SJSA1 (cell line): ENCODE measurements at places on chromosomes 4 and X. TPM values are rescaled to one million over a fixed set of nuclear protein-coding genes. Genes with fewer than 3 reads are reported as not detected.

DNA sequence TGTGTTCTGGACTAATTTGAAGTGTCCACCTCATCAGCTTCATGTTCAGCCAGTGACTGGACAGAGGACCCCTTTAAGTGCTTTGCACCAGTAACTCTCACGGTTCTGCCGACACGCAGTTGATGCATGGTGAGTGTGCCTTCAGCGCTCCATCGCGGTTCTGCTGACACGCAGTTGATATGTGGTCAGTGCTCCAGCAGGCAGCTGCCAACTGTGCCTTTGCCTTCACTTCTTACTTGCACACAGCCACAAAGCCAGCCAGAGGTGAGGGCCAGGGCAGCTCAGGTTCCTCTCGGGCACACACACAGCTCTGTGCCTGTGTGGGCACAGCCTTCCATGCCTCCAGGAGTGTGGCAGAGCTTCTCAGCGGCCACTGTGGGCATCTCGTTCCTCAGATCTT lies 12.4 kb downstream of the NKX1-1 start:
- H3K27me3 ChIP-seq, result no peaks in the 10 kb centered on the region
- no peaks in the 10 kb centered on the region for H3K4me1 ChIP-seq
- no peaks in the 10 kb centered on the region for H3K36me3 ChIP-seq

GRCh38 chr4:29861307-29861706 lies 858.9 kb upstream of the PCDH7 start:
- H3K4me3 ChIP-seq, result no peak overlapping the region
- no peaks in the 10 kb centered on the region for H3K4me1 ChIP-seq
- DNase-seq, result no peak
- H3K27ac ChIP-seq, result no peak overlapping the region

DNA sequence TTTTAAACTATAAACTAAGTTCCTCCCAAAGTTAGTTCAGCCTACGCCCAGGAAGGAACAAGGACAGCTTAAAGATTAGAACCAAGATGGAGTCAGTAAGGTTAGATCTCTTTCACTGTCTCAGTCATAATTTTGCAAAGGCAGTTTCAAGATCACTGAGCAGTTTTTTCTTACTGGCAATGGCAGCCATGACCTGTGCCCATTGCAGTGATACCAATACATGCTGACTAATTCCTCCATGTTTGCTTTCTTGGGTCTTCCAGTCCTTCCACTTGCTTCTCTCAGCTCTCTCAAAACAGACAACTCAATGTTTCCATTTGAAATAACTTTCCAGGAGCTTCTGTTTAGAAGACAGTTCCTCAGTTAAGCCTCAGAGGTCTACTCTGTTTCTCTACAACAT lies 79.5 kb downstream of the PCDH18 start:
- no peaks in the 10 kb centered on the region for H3K27me3 ChIP-seq
- no peaks in the 10 kb centered on the region for H3K4me1 ChIP-seq
- H3K36me3 ChIP-seq, result no peaks in the 10 kb centered on the region

DNA sequence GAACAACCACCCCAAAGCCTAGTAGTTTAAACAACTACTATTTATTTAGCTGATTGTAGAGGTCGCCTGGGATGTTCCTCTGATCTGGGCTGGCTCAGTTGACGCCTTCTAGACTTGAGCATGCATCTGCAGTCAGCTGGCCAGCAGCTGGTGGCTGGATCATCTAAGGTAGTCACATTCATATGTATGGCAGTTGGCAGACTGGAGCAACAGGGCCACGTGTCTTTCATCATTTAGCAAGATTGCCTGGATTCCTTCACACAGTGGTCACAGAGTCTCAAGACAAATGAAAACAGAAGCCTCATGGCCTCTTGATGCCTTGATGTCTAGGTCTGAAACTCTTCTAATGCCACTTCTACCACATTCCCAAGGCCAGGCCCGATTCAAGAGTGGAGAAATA lies 220.6 kb upstream of the S100G start:
- H3K4me1 ChIP-seq, result no peaks in the 10 kb centered on the region
- no peaks in the 10 kb centered on the region for H3K27me3 ChIP-seq
- no peak for DNase-seq
- H3K4me3 ChIP-seq, result no peak overlapping the region
- H3K27ac ChIP-seq, result no peak overlapping the region
- no peaks in the 10 kb centered on the region for H3K36me3 ChIP-seq

DNA sequence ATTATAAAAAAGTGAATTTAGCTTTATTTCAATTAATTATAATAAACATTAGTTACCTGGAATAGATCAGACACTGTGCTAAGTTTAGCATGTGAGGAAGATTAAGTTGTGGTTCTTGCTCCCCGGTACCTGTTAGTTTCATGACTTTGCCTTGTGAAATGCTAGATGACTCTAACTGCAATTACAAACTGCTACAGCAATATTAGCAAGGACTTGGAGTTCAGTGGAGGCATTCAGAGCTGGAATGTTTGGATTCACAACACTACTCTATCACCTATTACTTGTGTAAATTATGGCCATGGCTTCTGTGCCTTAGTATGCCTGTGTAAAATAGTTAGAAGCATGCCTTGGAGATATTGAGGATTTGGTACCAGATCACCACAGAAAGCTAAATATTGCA lies 21.4 kb upstream of the ANXA10 start:
- no peaks in the 10 kb centered on the region for H3K36me3 ChIP-seq
- H3K4me3 ChIP-seq, result no peak overlapping the region
- no peak overlapping the region for H3K27ac ChIP-seq

DNA sequence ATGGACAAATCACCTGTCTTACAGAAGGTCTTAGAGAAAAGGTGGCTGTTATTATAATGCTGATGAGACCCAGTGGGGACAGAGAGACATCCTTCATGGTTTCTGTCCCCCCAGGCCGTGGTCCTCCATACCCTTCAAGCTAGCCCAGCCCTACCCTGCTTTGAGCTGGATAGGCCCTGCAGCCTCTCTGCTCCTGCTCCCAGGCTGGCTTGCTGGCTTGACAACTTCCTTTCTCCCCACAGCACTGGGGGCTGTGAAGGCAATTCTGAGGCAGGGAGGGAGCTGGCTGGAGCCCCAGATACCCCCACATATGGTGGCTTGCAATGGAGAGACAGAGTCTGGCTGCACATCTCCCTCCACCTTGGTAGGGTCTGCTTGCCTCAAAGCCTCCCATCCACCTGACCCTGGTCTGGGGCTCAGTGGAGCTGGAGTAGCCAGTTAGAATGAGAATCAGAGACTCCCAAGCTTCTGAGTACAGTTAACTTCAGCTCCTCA lies 118.2 kb downstream of the PJA1 start:
- no peaks in the 10 kb centered on the region for H3K27me3 ChIP-seq
- H3K4me1 ChIP-seq, result no peaks in the 10 kb centered on the region
- H3K27ac ChIP-seq, result no peak overlapping the region
- H3K36me3 ChIP-seq, result no peaks in the 10 kb centered on the region
- no peak overlapping the region for H3K4me3 ChIP-seq

GRCh38 chrX:107197319-107197718 lies 8.9 kb downstream of the NUP62CL start:
- DNase-seq, result no peak
- no peaks in the 10 kb centered on the region for H3K36me3 ChIP-seq
- no peak overlapping the region for H3K27ac ChIP-seq
- no peaks in the 10 kb centered on the region for H3K4me1 ChIP-seq
- no peak overlapping the region for H3K4me3 ChIP-seq

GRCh38 chr4:13836946-13837912 lies 209.7 kb upstream of the BOD1L1 start:
- H3K36me3 ChIP-seq, result no peaks in the 10 kb centered on the region
- H3K4me1 ChIP-seq, result no peaks in the 10 kb centered on the region
- no peaks in the 10 kb centered on the region for H3K27me3 ChIP-seq

DNA sequence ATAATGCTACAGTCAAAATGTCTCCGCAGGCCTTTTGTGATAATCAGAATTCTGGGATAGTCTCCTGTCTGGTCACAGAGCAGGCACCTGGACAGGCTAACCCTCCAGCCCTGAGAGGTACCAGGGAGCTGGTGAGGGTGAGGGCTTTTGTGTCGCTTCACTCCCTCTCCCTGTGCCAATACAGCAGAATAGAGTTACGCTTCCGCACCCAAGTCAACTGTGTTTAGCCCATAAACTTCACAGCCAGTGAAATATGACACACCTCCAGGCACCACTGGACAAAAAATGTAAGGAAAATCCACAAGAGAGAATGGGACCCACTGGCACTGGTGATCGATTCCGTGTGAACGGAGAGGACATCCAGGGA lies 1.3 kb downstream of the GAK start:
- peak; percentile 1 for DNase-seq
- peaks cover 5% of the 10 kb centered on the region; the same call in 1 of the 2 replicates for H3K4me1 ChIP-seq
- peak overlapping the region; percentile 82 for H3K4me3 ChIP-seq
- H3K36me3 ChIP-seq, result peaks cover 8% of the 10 kb centered on the region; the same call in 1 of the 2 replicates
- H3K27me3 ChIP-seq, result no peaks in the 10 kb centered on the region

DNA sequence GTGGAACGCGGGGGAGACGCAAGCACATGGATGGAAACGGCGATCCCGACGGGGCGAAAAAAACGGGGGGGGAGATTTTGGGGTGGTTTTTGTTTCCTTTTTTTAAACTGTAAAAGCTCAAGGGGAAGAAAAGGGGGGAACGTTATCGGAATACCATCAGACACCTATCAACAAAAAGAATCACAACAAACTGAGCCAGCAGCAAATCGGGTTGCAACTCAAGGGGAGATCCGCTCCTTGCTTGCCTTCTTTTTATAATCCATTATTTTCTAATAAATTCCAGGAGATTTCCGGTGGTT lies 616 bp downstream of the MAML3 start:
- no peaks in the 10 kb centered on the region for H3K36me3 ChIP-seq
- DNase-seq, result no peak
- peak overlapping the region; percentile 83; the same call in 1 of the 2 replicates for H3K27ac ChIP-seq

GRCh38 chr4:7107166-7107905 lies 39.5 kb upstream of the GRPEL1 start:
- peaks cover 6% of the 10 kb centered on the region for H3K4me1 ChIP-seq
- DNase-seq, result no peak
- no peaks in the 10 kb centered on the region for H3K27me3 ChIP-seq

GRCh38 chr4:45120163-45120562 lies 393.8 kb upstream of the GNPDA2 start:
- no peak overlapping the region for H3K4me3 ChIP-seq
- no peak overlapping the region for H3K27ac ChIP-seq
- DNase-seq, result no peak
- H3K4me1 ChIP-seq, result no peaks in the 10 kb centered on the region

GRCh38 chr4:2222838-2223237 lies 19.1 kb downstream of the HAUS3 start:
- no peak for DNase-seq
- no peak overlapping the region for H3K27ac ChIP-seq

DNA sequence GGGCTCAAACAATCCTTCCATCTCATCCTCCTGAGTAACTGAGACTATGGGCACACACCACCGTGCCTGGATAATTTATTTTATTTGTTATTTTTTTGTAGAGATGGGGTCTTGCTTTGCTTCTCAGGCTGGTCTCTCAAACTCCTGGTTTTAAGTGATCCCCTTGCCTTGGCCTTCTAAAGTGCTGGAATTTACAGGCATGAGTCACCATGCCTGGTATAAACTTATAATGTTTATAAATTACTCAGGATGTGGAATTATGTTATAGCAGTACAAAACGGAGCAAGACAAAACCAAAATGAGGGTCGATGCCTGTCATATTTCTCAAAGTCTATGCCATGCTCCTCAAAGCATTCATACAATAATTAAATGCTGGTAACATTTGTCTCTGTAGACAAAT lies 29.8 kb upstream of the TEX13C start:
- no peak overlapping the region for H3K27ac ChIP-seq
- no peaks in the 10 kb centered on the region for H3K36me3 ChIP-seq
- no peaks in the 10 kb centered on the region for H3K4me1 ChIP-seq
- DNase-seq, result peak; percentile 6
- H3K4me3 ChIP-seq, result no peak overlapping the region

DNA sequence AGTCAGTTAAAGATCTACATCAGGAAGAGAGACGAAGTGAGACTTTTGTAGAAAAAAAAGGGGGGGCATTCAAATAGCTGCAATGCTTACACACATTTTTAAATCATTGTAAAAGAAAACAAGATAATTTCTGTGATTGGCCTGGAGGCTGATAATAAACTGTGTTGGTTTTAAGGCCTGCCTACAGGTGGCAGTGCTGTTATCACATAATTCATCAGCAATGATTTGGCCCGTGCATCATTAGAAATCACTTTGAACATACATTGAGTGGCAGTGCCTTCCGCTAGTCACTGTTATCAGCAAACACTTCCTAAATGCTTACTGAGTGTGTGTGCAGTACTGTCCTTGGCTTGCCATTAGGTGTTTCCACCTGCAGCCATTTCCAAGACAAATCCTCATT lies 831.9 kb downstream of the TRIML1 start:
- no peak for DNase-seq
- no peak overlapping the region for H3K4me3 ChIP-seq
- peaks cover 3% of the 10 kb centered on the region; the same call in 1 of the 2 replicates for H3K4me1 ChIP-seq
- no peak overlapping the region for H3K27ac ChIP-seq
- H3K36me3 ChIP-seq, result no peaks in the 10 kb centered on the region

DNA sequence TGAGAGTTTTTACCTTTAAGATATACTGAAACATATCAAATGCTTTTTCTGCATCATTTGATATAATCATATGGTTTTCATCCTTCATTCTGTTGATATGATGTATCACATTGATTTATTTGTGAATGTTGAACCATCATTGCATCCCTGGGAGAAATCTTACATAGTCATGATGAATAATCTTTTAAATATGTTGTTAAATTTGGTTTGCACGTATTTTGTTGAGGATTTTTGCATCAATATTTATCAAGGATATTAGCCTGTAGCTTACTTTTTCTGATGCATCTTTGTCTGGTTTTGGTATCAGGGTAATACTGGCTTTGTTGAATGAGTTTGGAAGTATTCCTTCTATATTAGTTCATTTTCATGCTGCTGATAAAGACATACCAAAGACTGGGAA lies 541.4 kb downstream of the TLL1 start:
- H3K4me1 ChIP-seq, result no peaks in the 10 kb centered on the region
- no peaks in the 10 kb centered on the region for H3K36me3 ChIP-seq
- H3K27me3 ChIP-seq, result no peaks in the 10 kb centered on the region
- no peak for DNase-seq
- H3K4me3 ChIP-seq, result no peak overlapping the region

GRCh38 chr4:167031534-167032156 lies 202.6 kb downstream of the SPOCK3 start:
- peaks cover 4% of the 10 kb centered on the region for H3K27me3 ChIP-seq
- no peak overlapping the region for H3K27ac ChIP-seq
- H3K4me3 ChIP-seq, result no peak overlapping the region
- DNase-seq, result no peak

GRCh38 chr4:146450524-146450923 lies 71.2 kb downstream of the SLC10A7 start:
- H3K27ac ChIP-seq, result no peak overlapping the region
- H3K27me3 ChIP-seq, result no peaks in the 10 kb centered on the region
- H3K4me3 ChIP-seq, result no peak overlapping the region
- H3K36me3 ChIP-seq, result no peaks in the 10 kb centered on the region
- H3K4me1 ChIP-seq, result no peaks in the 10 kb centered on the region

- no peaks in the 10 kb centered on the region for H3K4me1 ChIP-seq
- no peak overlapping the region for H3K27ac ChIP-seq
- no peak for DNase-seq
- H3K4me3 ChIP-seq, result no peak overlapping the region
- H3K36me3 ChIP-seq, result no peaks in the 10 kb centered on the region
These were observed 203.1 kb upstream of the NDST3 start for GRCh38 chr4:117831060-117831683.

- H3K27ac ChIP-seq, result no peak overlapping the region
- no peak overlapping the region for H3K4me3 ChIP-seq
- no peaks in the 10 kb centered on the region for H3K36me3 ChIP-seq
- H3K4me1 ChIP-seq, result peaks cover 30% of the 10 kb centered on the region
- H3K27me3 ChIP-seq, result no peaks in the 10 kb centered on the region
- no peak for DNase-seq
These were observed 27.3 kb downstream of the BBS12 start for GRCh38 chr4:122759639-122760310.

PKD2 gene
- 37.6 and 43.2 TPM in 2 replicates for total RNA-seq

PI4K2B gene
- 21.8 and 22.9 TPM in 2 replicates for total RNA-seq

TRIM61 gene
- not detected in 2 replicates for total RNA-seq

ADH1A gene
- total RNA-seq, result not detected in 2 replicates

BMX gene
- total RNA-seq, result not detected in 2 replicates

SYN1 gene
- 0.53 and 1.5 TPM in 2 replicates for total RNA-seq

PTPN13 gene
- 13.3 and 16.0 TPM in 2 replicates for total RNA-seq

MAP9 gene
- total RNA-seq, result 2.9 and 3.1 TPM in 2 replicates

AR gene
- 13.6 and 14.8 TPM in 2 replicates for total RNA-seq

MMGT1 gene
- total RNA-seq, result 32.4 and 39.4 TPM in 2 replicates
